Right lobe of liver (tissue), 6 donors: ENCODE measurements at places on chromosomes 5 and 9. TPM values are rescaled to one million over a fixed set of nuclear protein-coding genes. Genes with fewer than 3 reads are reported as not detected.

- no peak for DNase-seq
These were observed 21.4 kb upstream of the SPARC start for GRCh38 chr5:151708126-151708525.

- no peak for DNase-seq
These were observed 135.9 kb upstream of the RGMB start for GRCh38 chr5:98637557-98637956.

GRCh38 chr5:171597946-171598640 is 178.6 kb downstream of the FGF18 start:
- no peak for DNase-seq

- no peak for DNase-seq
These were observed 253.8 kb upstream of the POU5F2 start for GRCh38 chr5:93995126-93995621.

GRCh38 chr9:73009649-73010288 is 56.9 kb upstream of the ALDH1A1 start:
- no peak for DNase-seq

GRCh38 chr5:127834554-127834953 is 131.4 kb downstream of the CCDC192 start:
- no peak for DNase-seq

Gene STOM
- 232 TPM for total RNA-seq

Gene NSG2
- not detected for total RNA-seq

Gene FAM169A
- total RNA-seq, result 4.0 TPM

GRCh38 chr5:179148703-179149170 is 88.6 kb downstream of the ZNF354C start:
- no peak for DNase-seq

- DNase-seq, result no peak
These were observed 539.6 kb downstream of the CCDC171 start for GRCh38 chr9:16092142-16093091.

Gene SV2C
- total RNA-seq, result under 0.01 TPM

DNA sequence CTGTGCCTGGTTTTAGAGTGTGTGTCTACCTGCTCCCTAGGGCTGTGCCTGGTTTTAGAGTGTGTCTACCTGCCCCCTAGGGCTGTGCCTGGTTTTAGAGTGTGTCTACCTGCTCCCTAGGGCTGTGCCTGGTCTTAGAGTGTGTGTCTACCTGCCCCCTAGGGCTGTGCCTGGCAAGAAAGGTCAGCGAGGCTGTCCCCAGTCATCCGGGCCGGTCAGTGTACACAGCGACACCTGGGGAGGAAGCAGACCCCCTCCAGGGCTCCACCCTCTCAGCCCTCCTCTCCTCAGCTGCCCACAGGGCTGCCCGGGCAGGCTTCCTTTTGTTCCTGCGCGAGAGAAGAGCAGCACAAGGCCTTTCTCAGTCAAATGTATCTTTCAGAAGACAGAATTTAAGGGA is 4.1 kb downstream of the NRARP start:
- DNase-seq, result no peak

GRCh38 chr5:179195561-179196404 is 135.6 kb downstream of the ZNF354C start:
- no peak for DNase-seq

GRCh38 chr5:80884929-80885328 is 75.2 kb upstream of the RASGRF2 start:
- DNase-seq, result no peak

GRCh38 chr5:113922343-113922742 is 408.8 kb downstream of the YTHDC2 start:
- DNase-seq, result no peak

DNA sequence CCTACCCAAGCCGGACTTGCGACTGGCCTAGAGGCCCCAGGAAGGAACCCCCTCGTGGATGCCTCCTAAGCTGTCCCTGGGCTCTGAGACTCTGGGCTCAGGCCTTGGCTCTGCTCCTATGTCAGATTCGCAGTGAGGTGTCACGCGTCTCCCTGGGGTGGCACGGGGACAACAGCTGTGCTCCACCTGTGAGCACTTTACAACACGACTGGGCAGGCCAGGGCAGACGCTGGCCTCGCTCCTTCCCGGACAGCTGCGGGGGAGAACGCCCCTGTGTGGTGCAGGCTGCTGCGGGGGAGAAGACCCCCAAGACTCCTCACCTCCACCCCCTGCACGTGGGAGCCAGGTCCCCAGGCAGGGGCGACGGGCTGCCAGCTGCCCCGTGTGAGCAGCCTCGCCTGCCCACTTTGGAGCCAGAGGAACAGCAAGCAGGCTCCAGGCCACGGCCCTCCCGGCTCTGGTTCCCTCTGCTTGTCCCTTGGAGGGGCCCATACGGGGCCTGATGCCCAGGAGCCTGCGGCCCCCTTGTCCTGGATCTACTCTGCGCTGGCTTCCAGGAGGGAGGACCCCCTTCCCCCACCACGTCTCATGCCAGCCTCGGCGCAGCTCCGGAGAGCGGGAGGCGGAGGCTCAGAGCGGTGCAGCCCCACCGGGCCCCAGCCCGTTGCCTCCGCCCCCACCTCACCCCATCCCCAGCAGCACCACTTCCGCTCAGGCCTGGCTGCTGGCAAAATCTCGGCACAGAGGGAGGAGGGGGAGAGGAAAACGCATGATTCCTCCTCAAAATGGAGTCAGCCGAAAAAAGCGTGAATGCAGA is 36.0 kb downstream of the SARDH start:
- DNase-seq, result peak; percentile 24

DNA sequence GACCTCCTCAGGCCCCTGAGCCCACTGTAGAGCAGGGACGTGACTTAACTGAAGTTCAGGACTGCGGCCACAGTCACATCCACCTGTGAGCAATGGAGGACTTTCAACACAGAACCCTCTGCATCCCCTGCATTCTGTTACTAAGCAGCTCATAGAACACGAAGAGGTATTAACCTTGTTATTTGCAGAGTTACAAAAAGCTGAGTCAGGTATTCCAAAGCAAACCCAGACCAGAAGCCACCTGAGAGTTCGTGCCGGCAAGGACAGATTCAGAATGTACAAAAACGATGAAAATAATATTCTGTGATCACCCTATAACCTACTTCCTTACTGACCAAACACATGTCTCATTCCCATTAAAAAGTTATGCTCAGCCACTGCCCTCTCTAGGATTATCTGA is 33.0 kb upstream of the PRSS3 start:
- no peak for DNase-seq

GRCh38 chr5:63686938-63687337 is 275.3 kb downstream of the HTR1A start:
- no peak for DNase-seq

- DNase-seq, result no peak
These were observed 10.8 kb downstream of the SARDH start for GRCh38 chr9:133727277-133727875.

Gene OTP
- not detected for total RNA-seq

Gene SLCO6A1
- total RNA-seq, result not detected
